ENCODE measurements at places on chromosomes 1 and 21.

- no peak for DNase-seq
Measured at GRCh38 chr1:216887032-216887431, 163.8 kb upstream of the ESRRG start.

DNA sequence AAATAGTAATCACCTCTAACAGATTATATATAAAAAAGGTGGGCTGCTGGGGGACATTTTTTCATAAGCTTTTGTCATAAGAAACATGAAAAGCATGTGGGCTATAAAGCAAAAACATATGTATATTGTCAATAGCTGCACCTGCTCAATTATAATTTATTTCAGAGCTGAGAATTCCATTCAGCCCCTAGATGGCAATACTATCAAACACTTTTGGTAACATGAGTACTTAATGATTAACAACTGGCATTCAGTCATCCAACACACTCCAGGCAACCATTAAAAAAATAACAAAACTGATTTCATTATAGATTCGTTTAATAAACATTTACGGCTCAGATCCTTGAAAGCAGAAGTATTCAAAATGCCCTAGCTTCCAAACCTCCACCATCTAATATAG is 115.1 kb downstream of the KCTD3 start:
- DNase-seq, result no peak

- DNase-seq, result no peak
Measured at GRCh38 chr21:28421716-28422524, 570.8 kb downstream of the LTN1 start.

- peak; percentile 58 for DNase-seq
Measured at GRCh38 chr1:37795340-37796125, 1.9 kb downstream of the MANEAL start.

Measured in large intestine (tissue), 12 donors.